Naive B cell (primary cell): ENCODE measurements at places on chromosomes 11 and 22.

DNA sequence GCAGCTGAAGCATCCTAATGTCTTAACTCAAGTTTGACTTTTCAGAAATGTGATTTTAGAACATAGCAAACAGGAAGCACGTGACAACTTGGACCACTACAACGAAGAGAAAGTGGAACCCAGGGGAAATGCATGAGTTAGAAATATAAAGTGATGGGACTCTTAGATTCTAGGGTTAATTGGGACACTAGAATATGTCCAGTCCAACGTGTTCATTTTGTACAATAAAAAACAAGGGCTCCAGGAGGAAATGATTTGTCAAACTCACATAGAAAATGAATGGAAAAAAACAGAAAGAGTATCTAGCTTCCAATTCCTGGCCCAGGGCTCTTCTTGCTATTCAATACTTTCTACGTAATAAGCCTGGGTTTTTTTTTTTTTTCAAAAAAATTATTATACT lies 30.7 kb downstream of the TIMP3 start:
- no peak for DNase-seq

GRCh38 chr22:19591568-19591967 lies 67.4 kb upstream of the CLDN5 start:
- no peak for DNase-seq

GRCh38 chr11:8341996-8342395 lies 78.3 kb upstream of the LMO1 start:
- DNase-seq: no peak

GRCh38 chr11:34065505-34066203 lies 14.1 kb downstream of the CAPRIN1 start:
- DNase-seq: no peak

DNA sequence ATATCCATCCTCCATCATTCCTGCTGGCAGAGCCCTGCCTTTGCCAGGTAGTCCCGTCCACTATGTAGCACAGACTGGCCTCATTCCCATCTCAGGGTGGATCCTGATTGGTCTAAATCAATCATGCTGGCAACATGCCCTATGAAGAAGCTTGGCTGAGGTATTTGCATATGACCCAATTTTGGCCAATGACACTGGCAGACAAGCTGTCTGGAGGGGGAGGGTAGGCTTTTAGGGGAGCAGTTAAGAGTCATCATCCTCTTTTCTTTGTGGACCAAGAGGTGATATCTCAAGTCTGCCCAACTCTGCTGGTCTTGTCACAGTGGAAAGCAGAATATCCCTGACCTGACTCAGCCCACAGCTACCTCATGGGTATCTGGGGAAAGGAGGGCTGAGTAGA lies 5.1 kb downstream of the CCDC89 start:
- no peak for DNase-seq
